ENCODE measurements at places on chromosomes 4 and X.

- DNase-seq: no peak
Measured at GRCh38 chrX:16267431-16267830, 100.2 kb downstream of the MAGEB17 start.

DNA sequence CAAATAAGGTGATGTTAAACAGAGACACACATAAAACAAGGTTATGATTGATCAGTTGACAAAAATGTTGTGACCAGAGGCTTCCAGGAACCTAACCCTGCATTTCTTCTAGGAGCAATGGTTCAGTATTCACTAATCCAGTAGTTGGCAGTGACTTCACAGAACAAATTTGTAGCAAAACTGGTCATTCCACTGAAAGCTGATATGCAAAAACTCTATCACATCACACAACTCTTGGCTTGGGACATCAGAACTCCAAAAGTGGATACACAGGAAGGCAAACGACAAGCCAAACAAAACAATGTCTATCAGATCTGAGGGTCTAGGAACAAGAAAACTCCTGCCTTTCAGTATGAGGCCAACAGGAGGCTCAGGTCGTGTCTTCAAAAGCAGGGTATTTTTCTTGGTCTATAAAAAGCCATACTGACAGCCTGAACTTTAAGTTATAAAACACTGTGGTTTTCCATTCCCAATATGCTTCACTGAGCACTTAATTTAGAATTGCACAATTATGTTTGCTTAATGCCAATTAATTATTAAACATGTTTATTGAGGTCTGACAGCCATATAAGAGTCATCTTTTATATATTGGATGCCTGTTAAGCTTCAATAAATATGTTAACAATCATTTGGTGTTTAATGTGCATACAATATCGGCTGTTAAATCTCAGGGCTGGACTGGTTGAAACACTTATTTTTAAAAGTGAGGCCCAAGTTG is 45.6 kb downstream of the SOD3 start:
- no peak for DNase-seq

- no peak for DNase-seq
Measured at GRCh38 chrX:132737743-132738142, 220.7 kb downstream of the HS6ST2 start.

- no peak for DNase-seq
Measured at GRCh38 chrX:150779385-150779784, 86.2 kb downstream of the MTMR1 start.

- DNase-seq: no peak
Measured at GRCh38 chrX:19578956-19579355, 63.6 kb upstream of the MAP3K15 start.

GRCh38 chrX:127459790-127460189 is 592.4 kb downstream of the ACTRT1 start:
- no peak for DNase-seq

All from GM19239 (cell line).